Germinal center (tissue), 1 donor: ENCODE measurements at places on chromosomes 2 and 18.
A peak's percentile ranks its signal among the peaks of the same experiment; 100 is the strongest.

DNA sequence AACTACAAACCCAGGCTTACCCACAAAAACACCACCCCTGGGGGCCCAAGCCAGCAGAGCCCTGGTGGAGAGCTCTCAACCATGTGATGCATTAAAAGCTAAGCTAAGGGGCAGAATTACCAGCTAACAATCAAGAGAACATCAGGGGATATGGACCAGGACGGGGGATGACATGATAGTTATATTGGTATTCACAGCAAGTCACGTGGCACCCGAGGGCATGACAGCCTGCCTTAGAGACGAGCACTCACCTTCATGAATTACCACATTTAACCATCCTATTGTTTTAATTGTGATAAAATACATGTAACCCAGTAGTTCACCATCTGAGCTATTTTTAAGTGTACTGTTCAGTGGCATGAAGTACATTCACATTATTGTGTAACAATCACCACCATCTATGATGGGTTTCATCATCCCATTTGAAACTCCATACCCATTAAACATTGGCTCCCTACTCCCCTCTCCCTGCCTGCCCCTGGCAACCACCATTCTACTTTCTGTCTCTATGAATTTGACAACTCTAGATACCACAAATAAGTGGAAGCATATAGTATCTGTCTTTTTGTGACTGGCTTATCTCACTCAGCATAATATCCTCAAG, 245.6 kb downstream of the ANAPC1 start:
- no peak for DNase-seq

- no peak for DNase-seq
Observed at GRCh38 chr2:166321076-166321475, 54.7 kb downstream of the SCN9A start.

- DNase-seq: no peak
Observed at GRCh38 chr2:84829693-84830092, 51.2 kb downstream of the TRABD2A start.

DNA sequence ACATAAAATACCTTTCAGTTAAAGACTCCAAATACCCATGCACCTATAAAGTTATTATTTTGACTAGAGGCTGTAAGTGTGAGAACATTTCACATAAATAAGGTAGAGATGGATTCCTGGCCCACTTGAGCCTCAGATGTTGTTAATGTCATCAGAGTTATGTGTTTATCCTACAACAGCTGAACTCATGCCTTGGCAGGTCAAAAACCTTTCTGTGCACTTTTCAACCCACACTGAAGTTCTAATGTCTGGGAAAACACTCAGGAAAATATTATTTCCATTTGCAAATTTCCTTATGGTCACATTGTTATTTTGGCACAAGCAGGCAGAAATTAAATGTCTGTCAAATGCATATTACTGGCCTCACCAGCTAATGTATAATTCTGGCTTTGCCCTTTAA, 209.2 kb downstream of the LNPK start:
- DNase-seq: no peak

DNA sequence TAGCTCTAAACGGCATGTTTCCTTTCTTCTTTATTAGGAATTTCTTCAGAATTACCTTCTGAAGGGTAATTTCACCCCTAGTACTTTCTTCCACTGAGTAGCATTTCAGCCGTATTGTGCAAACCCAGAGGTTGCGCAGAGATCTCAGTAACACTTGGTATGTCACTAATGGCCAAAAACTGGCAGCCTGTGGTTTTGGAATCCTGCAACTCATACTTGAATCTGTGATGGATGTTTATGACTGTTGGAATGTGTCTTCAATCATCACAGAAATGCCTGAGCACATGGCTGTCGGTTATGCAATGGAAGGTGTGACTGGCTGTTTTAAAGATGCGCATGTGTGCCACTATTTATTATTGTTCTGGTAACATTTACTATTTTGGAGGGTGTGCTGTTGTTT, 100.0 kb downstream of the COLEC12 start:
- DNase-seq: no peak

GRCh38 chr2:239811111-239811781, 213.9 kb downstream of the NDUFA10 start:
- DNase-seq: no peak

- peak; percentile 76 for DNase-seq
Observed at GRCh38 chr2:112884869-112885505, 26.0 kb upstream of the IL37 start.

DNA sequence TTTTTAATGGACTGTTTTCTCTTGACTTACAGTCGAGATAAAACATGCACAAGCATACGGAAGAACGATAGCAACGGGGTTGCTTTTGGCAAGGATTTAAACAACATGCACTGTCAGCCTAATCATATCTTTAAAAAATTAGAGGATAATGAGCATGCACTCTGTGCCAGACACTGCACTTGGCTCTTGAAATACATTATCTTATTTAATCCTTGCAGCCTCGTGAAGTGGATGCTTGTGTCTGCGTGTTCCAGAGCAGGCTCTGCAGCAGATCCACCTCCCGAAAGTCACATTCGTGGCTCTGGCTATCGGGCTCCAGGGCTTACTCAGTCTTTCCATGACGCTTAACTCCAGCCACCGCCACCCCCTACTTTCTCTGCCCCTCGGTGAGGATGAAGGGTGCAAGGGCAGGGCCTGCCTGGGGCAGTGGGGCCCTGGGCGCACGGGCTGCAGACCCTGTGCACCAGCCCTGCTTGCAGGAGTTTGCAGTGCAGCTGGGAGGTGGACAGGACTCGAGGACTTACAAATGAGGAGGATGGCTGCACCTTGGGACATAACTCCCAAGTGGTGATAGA, 61.7 kb downstream of the ACKR3 start:
- DNase-seq: no peak

DNA sequence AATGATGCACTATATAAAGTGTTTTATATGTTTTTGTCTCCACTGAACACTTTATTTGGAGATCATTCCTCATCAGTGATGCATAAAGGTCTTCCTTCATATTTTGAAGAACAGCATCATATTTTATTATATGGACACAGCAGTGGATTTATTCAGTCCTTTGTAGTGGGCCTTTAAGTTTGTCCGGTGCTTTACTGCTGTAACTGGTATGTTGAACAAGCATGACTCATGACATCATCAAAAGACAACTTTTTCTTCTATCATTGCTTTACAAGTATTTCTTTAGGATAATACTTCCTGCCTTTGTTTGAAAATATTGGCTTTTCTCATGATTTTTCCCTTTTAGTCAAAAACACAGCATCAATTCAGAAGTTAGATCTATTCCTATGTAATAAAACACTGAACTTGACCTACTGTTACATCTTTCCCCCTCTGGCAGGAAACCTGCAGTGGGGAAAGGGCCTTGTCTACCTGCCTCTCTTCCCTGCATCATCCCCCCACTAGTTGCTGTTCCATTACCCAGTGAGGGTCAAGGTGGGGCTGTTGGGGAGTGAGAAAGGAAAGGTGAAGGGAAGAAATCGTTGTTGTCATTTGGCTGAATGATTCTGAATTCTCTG, 241.2 kb downstream of the CYP26B1 start:
- no peak for DNase-seq

- no peak for DNase-seq
Observed at GRCh38 chr18:3060667-3061580, 48.0 kb upstream of the LPIN2 start.

GRCh38 chr2:100803334-100803733, 16.6 kb upstream of the NPAS2 start:
- no peak for DNase-seq

DNA sequence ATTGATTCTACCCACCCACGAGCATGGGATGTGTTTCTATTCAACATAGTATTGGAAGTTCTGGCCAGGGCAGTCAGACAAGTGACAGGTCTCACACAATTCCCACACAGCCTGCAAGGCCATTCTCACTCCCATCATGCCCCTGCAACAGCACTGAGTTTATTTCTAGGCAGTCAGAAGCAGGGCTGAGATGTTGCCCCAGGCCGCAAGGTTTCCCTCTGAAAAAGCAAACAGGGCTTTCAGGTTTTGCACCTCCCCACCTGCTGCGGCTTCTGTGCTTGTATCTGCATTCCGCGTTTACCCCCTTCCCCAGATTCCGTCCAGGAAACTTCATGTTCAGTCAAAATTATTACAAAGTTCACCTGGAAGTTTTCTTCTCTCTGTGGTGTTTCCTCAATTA, 9.4 kb upstream of the TACR1 start:
- DNase-seq: no peak

DNA sequence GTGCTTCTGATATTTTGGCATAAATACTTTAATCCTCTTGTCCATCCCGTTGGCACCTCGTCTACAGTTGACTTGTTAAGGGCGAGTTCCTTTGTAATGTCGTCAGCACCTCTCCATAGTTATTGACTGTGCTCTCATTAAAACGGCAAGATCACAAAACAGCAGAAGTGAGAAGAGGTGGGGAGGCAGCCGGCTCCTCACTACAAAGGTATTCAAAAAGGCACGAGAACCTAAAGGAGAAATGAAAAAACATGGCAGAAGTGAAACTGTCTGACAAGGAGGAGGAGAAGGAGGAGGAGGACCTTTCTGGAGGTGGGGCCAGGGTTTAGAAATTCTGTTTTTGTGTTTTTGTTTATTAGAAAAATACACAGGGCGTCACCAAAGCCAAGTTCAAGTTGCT, 235.6 kb downstream of the BCL11A start:
- peak; percentile 86 for DNase-seq

- DNase-seq: no peak
Observed at GRCh38 chr18:22182884-22183697, 13.7 kb downstream of the GATA6 start.

GRCh38 chr2:127887082-127887775, 1.5 kb upstream of the AMMECR1L start:
- DNase-seq: no peak

DNA sequence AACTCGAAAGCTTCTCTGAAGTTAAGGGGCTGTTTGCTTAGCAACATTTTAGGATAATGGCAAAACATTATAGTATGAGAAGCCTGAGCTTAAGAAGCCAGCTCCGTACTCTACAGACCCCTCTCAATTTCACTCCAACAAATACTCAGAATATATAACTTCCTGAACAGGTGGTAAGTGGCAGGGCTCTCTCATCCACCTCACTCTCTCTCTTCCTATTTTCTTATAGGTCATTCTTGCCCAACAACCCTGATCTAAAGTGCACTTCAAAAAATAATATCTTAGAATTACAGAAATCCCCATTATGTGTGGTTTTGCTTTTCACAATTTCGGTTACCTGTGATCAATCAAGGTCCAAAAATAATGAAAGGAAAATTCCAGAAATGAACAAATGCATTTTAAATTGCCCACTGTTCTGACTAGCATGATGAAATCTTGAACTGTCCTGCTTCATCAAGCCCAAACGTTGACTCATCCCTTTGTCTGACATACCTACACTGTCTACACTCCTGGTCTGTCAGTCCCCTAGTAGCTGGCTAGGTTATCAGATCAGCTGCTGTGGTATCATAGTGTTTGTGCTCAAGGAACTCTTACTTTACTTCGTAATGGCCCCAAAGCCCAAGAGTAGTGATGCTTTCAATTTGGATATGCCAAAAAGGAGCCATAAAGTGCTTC, 122.8 kb upstream of the COL5A2 start:
- no peak for DNase-seq

DNA sequence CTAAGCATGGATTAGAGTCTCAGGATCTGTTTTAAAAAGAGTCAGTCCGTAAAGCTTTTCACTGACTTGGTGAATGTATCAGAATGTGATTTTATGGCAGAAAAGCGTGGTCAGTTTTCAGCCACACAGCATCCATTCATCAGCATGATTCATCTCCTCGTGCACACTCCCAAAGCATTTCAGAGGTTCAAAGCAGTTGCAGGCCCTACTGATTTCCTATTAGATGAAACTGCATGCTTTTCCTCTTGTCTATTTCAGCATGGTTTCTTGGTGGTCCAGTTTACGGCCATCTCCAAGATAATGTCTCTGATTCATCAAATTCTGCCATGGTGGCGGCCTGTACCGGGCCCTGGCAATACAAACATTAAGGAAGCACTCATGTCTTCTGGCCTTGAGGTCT, 4.8 kb upstream of the PARD6G start:
- no peak for DNase-seq

DNA sequence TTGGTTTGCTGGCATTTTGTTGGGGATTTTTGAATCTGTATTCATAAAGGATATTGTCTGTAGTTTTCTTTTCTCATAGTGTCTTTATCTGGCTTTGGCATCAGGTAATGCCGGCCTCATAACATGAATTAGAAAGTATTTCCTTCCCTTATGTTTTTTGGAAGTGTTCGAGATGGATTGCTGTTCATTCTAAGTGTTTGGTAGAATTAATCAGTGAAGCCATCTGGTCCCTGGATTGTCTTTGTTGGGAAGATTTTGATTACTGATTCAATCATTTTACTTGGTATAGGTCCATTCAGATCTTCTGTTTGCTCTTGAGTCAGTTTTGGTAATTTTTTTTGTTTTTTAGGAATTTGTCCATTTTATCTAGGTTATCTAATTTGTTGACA, 22.3 kb downstream of the KIAA1328 start:
- no peak for DNase-seq

DNA sequence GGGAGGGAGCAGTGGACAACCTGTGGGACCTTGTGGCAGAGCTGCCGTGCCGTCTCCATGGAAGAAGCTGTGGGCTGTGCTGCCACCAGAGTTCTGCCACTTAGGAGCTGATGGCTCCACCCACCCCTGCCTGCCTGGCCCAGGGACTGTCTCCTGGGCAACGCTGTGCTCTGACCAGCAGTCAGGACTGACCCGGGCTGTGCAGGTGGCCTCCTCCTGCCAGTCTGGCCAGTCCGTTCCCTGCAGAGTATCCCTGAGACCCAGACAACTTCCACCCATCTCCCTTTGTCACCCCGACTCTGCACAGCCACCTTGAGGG, 12.8 kb downstream of the ASIC4 start:
- no peak for DNase-seq
